Stimulated activated CD8-positive, alpha-beta memory T cell treated with anti-CD3 and anti-CD28 coated beads, Interleukin-15, amount 100 ng/mL, for 24 hours (primary cell): ENCODE measurements at places on chromosomes 6 and 20.

GRCh38 chr6:67916399-67916798, 718.7 kb upstream of the ADGRB3 start:
- no peak for DNase-seq

DNA sequence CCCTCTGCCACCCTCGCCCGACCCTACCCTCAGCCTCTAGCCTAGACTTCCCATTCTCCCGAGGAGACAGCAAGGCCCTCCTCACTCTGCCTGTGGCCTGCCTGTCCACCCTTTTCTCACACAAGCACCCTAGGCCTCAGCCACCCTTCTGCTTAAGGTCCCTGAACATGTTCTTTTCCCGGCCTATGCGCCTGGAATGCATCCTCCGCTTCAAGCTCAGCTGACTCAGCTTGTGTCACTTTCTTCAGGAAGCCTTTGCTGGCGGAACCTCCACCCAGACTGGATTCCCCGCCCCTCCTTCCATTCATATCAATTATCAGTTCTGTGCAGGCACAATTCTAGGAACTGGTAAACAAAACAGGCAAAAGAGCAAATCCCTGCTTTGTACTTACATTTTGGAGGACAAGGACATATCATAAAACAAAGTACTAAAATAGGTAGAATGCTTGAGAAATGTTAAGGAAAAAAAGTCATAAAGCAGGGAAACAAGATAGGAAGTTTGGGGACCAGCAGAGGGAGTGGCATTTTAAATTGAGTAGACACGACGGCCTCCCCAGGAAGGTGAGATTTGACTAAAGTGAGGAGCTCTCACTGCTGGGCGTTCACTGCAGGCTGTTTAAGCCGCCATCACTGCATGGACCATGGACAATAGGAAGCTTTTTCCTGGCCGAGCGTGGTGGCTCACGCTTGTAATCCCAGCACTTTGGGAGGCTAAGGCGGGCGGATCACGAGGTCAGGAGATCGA, 17.9 kb upstream of the SNHG17 start:
- no peak for DNase-seq

GRCh38 chr6:35185971-35186370, 27.8 kb upstream of the SCUBE3 start:
- DNase-seq, result no peak

DNA sequence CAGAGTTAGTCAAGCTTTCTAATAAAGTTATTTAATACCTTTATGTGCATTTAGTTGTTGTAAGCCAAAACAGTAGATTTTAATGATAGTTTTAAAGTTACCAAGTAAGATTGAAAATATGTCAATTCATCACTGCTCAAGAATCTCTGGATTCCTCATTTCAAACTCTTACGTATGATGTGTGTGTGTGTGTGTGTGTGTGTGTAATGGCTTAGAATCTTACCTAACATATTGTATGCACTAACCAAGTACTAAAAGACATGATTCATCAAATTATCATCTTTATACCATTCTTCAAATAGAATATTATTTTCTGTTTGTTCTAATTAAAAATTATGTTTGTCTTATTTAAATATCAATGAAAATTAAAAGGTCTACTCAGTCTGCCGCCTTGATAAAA, 41.5 kb upstream of the ZNF337 start:
- DNase-seq, result no peak

DNA sequence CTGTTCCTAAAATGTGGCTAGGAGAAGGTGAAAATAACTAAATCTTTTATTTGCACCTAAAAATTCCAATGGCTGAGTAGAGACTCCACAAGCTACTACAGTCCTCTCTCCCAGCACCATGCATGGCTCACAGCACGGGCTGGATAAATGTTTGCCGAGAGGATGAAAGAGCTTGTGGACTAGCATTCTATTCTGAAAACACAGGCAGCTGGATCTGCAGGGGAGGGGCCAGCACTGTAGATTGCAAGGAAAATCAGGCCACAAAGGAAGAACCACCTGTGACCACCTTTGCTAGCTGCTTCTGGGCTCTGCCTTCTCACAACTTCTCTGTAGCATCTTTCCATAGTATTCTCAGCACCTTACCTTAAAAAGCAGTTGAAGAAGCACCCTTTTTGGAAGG, 46.6 kb downstream of the CLIC5 start:
- no peak for DNase-seq

DNA sequence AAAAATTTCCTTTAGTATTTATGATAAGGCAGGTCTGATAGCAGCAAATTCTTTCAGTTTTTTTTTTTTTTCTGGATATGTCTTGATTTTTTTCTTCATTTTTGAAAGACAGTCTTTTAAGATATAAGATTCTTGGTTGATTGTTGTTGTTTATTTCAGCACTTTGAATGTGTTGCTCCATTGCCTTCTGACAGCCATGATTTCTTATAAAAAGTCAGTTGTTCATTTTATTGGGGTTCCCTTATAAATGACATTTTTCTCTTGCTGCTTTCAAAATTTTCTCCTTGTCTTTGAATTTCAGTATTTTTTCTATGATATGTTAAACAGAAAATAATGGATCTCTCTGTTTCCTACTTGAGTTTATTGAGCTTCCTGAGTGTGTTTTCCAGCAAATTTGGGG, 152.3 kb downstream of the ISM1 start:
- DNase-seq, result no peak

DNA sequence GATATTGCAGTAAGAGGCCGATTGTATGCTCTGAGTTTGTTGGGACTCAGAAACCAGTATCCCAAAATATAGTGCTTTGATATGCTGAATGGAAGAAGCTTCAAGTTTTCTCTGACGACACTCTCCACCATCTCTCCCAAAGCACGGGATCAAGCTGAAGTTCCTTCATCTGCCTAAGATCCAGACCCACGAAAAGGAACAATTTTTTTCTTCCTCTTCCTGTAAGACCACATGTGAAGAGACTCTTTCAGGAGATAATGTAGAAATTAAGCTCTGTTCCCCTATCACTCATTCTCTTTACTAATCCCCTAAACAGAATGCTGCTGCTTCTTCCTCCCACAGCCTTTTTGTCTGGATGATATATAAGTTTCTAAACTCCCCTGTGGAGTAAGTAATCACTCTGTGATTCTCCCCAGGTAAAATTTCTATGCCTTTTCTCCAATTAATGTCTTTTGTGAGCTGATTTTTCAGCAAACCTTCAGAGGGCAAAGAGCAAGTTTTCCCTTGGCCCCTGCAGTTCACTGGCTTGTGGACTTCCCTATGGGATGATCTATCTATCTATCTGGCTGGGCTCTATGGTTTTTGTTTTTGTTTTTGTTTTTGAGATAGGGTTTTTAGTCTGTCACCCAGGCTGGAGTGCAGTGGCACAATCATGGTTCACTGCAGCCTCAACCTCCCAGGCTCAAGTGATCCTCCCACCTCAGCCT, 13.5 kb upstream of the PNRC1 start:
- no peak for DNase-seq
